ENCODE measurements at places on chromosomes 6 and 20. TPM values are rescaled to one million over a fixed set of nuclear protein-coding genes. Genes with fewer than 3 reads are reported as not detected.

DNA sequence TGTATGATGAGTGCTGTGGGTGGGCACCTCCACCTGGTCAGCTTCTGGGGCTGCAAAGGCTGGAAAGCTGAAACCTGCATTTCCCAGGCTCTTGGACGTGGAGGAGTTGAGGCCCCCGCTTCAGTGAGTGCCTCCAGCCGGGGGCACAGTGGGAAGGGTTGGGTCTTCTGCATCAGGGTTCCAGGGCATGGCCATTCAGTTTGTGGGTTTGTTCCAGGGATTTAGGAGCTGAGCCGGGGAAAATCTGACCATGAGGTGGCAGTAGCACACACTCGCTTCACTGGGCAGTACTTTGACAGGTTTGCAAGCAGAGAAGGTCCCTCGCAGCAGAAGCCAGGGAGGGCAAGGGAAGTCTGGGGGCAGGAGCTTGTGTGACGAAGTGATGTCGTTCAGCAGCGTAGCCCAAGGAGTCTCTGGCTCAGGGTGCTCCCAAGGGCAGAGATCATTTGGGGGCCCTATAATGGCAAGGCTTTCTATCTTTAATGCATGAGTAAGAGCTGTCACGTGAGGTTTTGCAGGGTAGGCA is 69.5 kb upstream of the SULF2 start:
- H3K27me3 ChIP-seq, result no peaks in the 10 kb centered on the region
- peaks cover 52% of the 10 kb centered on the region for H3K4me1 ChIP-seq
- H3K27ac ChIP-seq, result peak overlapping the region; percentile 25
- H3K4me3 ChIP-seq, result no peak overlapping the region
- H3K36me3 ChIP-seq, result no peaks in the 10 kb centered on the region

DNA sequence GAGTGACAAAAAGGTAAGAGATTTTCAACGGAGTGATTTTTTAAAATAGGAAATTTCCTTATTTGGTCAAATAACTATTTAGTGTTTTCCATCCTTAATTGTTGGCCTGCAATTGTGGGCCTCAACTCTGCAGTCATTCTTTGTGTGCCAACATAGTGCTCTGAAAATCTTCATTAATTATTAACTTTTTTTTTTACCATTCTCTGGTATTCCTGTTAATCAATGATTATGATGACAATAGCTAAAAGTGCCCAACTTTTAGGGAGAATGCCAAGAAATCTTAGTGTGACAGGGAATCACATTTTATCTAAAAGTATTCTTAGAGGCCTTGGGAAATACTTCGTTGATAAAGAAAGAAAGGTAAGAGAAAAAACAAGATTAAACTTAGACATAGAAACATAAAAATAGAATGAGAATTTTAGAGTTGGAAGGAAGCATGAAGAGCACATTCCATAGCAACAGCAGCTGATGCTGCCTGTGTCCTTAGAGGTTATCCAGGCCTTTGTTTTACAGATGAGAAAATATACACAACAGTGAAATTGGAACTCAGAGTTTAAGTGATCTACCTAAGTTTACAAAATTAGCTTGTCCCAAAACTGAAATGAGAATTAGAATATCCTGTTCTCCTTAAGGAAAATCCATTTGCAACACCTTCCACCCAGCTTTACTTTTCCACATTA is 1.2 kb downstream of the GPRC6A start:
- H3K4me3 ChIP-seq, result no peak overlapping the region
- no peaks in the 10 kb centered on the region for H3K27me3 ChIP-seq
- H3K27ac ChIP-seq, result no peak overlapping the region
- no peaks in the 10 kb centered on the region for H3K36me3 ChIP-seq
- H3K4me1 ChIP-seq, result no peaks in the 10 kb centered on the region

HLA-DPB1 gene
- not detected for total RNA-seq

- H3K27me3 ChIP-seq, result no peaks in the 10 kb centered on the region
- no peak for DNase-seq
- no peak overlapping the region for H3K4me3 ChIP-seq
- H3K4me1 ChIP-seq, result peaks cover 33% of the 10 kb centered on the region
Measured at GRCh38 chr6:36663504-36664446, 14.7 kb upstream of the CDKN1A start.

COL9A3 gene
- total RNA-seq, result 8.3 TPM

- no peak overlapping the region for H3K4me3 ChIP-seq
- H3K27ac ChIP-seq, result no peak overlapping the region
- H3K36me3 ChIP-seq, result no peaks in the 10 kb centered on the region
Measured at GRCh38 chr6:48474830-48475229, 363.8 kb upstream of the PTCHD4 start.

CYP39A1 gene
- total RNA-seq, result 2.9 TPM

DNA sequence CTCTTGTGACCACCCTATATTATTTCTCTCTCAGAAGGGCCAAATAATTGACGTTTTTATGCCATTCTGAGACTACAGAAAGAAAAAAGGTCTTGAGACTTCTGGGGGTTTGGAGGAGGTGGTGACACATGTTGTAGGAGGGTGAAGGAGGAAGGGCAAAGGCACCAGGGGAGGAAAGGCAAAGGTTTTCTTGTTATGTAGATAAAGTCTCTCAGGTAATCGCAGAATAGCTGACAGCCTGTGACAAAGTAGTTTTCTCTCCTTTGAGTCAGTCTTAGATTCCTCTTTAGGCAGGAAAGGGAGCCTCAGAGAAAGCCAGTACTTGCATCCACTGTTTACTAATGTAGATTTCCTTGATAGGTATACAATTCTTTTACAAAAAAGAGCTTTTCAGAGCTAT is 23.6 kb downstream of the OR2B2 start:
- no peaks in the 10 kb centered on the region for H3K4me1 ChIP-seq
- H3K36me3 ChIP-seq, result no peaks in the 10 kb centered on the region
- H3K27ac ChIP-seq, result no peak overlapping the region
- DNase-seq, result no peak

PRKN gene
- not detected for total RNA-seq

THBD gene
- 3.0 TPM for total RNA-seq

MAVS gene
- total RNA-seq, result 53.6 TPM

GJA10 gene
- not detected for total RNA-seq

DTD1 gene
- 62.8 TPM for total RNA-seq

DNA sequence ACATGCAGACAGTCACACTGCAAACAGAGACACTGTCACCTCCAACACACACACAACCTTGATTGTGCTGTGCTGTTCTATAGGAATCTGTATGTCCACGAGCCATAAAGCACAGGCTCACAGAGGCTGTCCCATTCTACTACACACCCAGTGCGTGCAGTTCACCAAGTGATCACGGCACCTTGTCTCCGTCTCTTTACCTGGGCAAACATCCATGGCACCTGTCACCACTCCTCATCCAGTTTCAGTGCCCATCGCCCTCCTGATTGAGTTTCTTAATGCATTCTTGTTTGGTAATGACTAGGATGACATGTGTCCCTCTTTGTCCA is 65.8 kb upstream of the STMND1 start:
- no peaks in the 10 kb centered on the region for H3K27me3 ChIP-seq
- no peak for DNase-seq
- no peaks in the 10 kb centered on the region for H3K36me3 ChIP-seq
- peaks cover 13% of the 10 kb centered on the region for H3K4me1 ChIP-seq
- no peak overlapping the region for H3K4me3 ChIP-seq
- H3K27ac ChIP-seq, result no peak overlapping the region

DNA sequence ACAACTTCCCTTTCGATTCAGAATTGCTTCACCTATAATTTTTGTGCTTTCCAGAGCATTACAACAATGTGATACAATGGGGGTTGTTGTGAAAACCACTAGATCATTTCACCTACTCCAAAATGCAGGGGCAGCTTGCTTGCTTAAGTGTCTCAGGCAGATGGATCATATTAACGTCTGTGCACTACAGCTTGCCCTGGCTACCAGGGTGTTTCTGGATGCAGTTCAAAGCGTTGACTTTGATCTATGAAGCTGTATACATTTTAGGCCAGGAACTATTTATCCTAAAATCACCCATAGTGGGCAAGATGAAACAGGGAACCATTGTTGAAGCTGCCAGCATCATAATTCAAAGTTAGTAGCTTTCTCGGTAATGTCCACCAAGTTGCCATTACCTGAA is 339.5 kb upstream of the HSF2 start:
- H3K4me3 ChIP-seq, result no peak overlapping the region
- no peak for DNase-seq

FAM83C gene
- not detected for total RNA-seq

DNA sequence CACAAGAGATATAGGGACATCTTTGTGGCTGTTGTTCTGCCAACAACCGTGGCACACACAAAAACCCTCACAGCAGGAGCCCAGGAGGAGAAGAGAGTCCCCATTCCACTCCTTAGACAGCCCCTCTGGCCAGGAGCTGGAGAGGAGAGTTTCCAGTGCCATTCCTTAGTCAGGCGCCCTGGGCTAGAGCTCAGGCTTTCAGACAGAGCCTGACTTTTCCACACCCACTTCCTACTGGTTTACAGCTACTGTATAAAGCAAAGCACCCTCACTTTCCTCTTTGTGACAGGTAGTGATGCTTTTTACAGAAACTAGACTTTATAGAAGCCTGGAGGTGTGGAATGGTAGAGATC is 145.9 kb downstream of the SYCP2 start:
- no peaks in the 10 kb centered on the region for H3K36me3 ChIP-seq
- H3K4me3 ChIP-seq, result no peak overlapping the region
- DNase-seq, result no peak
- peaks cover 20% of the 10 kb centered on the region for H3K27me3 ChIP-seq
- H3K4me1 ChIP-seq, result no peaks in the 10 kb centered on the region

Measured in PC-9 (cell line).